ENCODE measurements at places on chromosomes 5 and 9.
A peak's percentile ranks its signal among the peaks of the same experiment; 100 is the strongest.

DNA sequence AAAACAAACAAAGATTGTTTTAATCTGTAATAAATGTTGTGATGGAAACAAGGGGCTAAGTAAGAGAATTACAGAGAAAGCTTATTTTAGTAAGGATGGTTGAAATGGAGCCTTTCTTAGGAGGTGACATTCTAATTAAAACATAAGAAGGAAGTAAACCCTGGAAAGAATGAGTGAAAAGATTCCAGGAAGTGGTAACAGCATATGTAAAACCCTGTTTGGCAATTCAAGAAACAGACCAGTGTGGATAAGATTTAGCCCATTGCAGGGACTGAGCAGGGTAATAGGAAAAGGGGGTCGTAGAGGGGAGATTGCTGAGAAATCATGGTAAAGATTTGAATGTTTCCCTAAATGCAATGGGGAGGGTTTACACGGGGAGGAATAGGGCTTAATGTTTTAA is 21.6 kb upstream of the PIP5K1B start:
- DNase-seq, result no peak

DNA sequence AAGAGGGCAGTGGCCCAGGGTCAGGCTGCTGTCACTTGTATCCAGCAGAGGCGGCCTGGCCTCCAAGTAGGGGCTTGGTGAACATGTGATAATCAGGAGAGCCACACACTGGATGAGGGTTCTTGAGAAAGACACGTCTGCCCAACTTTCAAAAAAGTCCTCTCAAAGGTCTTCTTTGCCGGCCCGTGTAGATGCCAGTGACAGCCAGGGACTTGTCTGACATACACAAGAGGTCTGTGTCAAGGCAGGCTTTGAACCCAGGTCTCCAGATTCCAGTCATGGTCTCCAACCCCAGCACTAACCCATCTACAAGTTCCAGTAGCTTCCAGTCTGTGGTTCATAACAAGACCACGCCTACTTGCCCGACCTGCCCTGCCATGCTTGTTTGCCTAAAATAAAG is 7.9 kb upstream of the AMBP start:
- no peak for DNase-seq

DNA sequence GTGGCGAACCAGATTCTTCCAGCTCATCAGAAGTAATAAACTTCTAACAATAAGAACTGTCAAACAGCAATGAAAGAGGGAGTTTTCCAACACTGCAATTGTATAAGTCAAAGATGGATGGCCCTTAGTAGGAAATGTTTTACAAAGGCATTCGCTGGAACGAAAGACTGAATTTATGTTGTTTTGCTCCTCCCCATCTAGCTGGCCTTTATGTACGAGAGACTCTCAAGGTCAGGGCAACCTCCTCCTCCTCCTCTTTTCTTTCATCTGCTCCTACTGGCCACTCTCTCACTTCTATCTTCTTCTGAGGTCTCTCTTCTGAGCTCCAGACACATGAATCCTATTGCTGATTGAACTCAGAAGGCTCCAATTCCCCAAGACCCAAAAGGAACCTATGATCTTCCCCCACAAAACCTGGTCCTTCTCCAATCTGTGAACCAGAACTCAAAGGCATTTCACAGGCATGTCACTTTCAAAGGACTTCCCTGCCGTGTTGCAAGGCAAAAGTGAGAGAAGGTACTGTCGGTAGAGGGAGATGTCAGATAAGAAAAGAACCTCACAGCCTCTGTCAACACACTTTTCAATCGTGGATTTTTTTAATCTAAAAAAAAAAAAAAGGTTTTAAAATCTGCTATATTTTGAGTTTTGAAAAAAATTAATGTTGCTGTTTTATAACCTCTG is 28.5 kb upstream of the PUM3 start:
- DNase-seq, result no peak

DNA sequence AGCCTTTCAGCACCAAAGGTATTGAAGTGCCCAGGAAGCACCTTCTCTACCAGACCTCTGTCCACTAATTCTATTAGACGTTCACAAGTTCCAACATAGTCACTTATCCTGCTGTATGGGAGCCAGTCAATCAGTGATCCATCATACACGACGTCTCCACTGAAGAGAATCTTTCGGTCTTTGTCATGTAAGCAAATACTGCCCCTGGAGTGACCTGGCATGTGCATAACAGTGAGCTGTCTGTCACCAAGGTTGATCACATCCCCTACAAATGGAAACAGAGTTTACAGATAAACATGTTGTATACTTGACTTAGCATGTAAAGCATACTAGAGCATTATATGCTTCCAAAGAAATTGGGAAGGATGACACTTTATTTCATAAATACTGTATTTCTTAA is 13.3 kb downstream of the MBLAC2 start:
- DNase-seq, result no peak

GRCh38 chr5:55385846-55386245 is 78.1 kb downstream of the MTREX start:
- DNase-seq, result no peak

DNA sequence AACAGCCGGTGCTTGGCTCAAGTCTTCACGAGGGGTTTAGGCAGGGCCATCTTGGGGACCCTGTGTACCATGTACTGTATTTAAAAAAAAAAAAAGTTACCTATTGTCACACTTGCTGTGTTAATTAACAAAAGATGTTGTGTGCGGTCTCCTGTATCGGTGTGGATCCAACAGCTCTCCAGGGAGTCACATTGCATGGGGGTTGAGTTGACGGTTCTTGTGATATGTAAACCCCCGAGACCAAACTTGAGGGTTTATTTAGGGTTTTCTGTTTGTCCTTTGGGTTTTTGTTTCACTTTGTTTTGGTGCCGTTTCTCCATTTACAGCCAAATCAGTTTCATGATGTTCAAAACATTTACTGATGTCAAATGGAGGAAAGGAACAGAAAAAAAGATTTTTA is 22.2 kb downstream of the AMBP start:
- DNase-seq, result no peak

DNA sequence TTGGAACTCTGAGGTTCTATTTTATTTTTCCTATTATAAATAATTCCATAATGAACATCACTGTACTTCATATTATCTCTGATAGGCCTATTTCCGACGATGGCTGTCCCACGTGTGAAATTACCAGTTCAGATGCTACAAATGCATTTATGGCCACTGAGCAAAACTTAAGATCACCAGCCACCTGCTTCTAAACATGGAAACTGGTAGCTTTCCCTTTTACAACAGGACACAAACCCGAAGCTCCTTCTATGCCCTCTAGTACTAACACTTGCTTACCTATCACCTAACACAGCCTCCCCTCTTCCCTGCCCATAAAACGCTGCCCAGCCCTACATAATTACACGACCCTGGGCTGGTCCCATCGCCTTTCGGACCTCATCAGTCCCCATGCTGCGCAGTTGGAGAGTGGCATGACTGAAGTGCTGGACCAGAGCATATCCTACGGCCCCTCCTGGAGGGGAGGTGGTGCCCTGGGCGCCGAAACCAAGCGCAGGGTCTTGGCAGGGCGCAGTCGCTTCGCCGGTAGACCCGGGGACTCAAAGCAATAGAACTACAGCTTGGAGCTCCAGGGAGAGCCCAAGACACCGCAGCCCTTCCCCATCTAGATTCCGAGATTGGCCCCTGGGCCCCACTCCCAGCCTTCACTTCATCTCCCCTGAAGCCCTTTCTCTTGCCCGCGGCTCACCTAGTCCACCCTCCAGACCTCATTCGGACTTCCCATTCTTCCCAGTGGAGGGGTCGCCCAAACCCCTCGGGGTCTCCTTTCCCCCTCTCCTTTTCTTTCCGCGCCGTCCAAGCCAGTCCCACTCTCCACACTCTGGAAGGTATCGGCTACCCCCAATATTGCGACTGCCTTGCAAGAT is 1.0 kb upstream of the SAP30L start:
- DNase-seq, result no peak

DNA sequence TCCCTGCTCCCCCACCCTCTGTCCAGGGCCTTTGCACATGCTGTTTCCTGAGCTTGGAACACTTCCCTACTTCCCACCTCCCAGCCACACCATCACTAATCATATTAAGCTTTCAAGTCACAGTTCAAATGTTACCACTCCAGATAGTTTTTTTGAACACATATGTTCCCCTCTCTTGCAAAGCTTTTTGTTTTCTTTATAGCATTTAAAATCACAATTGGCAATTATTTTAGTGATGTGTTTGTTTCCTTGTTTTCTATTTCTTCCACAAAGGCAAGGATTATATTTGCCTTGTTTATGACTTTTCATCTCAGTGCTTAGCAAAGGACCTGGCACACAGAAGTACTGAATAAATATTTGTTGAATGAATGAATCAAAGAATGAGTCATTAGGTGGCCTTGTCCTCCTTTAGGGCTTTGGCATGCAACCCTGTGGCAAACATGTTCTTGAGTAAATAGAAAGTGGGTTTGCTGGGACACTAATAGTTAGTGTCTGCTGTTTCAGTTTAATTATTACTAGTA is 386.8 kb downstream of the FGF10 start:
- no peak for DNase-seq

- DNase-seq, result no peak
Measured at GRCh38 chr9:81417941-81418340, 271.4 kb downstream of the TLE1 start.

GRCh38 chr5:169554251-169554650 is 29.3 kb upstream of the SPDL1 start:
- no peak for DNase-seq

DNA sequence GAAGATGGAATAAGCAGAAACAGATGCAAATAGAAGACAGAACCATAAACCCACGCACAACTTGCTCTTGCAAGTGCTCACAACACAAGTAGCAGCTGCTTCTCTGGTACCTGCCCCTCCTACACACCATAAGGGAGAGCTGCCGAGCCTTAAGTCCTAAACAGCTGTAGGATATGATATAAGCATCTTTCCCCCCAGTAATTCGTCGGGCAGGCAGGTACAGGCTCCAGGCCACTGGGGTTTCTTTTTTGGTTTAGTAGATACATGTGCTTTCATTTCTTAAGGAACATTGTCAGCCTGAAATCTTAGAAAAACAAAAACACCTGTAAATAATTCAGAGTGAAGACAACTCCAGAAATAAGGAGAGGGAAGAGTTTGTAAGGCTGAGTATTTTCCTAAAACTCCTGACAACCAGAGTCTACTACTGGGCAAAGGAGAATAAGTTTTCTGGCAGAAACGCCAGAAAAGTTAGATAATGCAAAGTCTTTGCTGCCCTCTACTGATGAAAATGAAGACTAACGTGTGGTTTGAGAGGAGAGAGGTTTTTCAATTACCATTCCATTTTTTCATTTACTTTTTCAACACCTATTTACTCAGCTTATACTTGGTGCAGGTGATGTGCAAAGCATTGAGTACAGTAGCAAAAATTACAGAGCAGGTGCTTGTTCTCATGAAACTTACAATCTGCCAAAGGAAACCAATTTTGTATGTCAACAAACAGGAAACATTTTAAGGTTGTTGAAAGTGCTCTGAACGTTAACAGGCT is 20.1 kb upstream of the TCERG1 start:
- DNase-seq, result peak; percentile 53

DNA sequence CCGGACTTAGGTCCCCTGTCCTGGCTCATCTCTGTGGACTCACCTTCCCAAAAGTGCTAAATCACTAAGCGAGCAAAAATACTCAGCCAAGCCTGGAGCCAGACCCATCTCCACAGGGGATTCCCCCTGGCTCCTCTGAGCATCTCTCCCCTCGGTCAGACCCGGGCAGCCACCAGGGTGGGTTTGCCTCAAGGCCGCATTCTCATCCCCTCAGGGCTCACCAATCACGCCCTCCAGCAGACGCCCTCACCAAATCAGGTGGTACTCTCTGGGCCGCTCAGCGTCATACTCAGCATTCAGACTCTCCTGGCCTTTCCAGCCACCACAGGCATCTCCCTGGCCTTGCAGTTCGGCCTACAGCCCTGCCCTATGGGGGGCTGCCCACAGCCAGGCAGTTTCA is 49.7 kb downstream of the C5orf15 start:
- DNase-seq, result no peak

- DNase-seq, result no peak
Measured at GRCh38 chr9:137674976-137675320, 56.1 kb downstream of the EHMT1 start.

DNA sequence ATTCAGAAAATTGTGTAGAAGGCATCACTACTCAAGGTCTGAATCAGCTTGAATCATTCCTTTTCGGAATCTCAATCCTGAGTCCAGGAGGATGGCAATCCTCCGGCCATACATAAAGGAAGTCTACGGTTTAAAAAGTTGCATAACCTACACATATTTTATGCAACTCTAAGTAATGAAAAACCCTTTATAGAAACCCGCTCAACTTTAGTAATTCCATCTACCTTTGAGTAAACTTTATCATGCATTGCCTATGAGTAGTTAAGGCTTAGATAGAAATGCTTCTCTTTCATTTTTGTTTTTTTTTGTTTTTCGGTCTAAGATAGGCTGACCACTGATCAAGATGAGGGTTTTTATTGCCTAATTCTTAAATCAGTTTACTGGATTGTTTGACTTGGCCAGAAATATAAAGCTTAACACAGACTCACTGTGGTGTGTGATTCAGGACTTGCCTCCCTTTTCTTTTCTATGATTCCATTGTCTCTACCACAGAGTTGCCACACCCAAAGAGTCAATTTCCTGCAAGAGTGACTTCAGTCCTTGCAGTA is 85.0 kb downstream of the LURAP1L start:
- no peak for DNase-seq

DNA sequence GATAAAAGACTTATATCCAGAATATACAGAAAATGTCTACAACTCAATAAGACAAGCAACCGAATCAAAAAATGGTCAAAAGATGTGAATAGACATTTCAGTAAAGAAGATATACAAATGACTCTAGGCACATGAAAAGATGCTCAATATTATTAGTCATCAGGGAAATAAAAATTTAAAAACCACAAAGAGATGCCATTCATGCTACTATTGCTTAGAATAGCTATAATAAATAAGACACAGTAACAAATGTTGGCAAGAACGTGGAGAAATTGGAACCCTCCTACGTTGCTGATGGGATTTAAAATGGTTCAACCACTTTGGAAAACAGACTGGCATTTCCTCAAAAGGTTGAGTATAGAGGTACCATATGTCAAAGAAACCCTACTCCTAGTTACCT is 39.8 kb downstream of the POLK start:
- DNase-seq, result no peak

- no peak for DNase-seq
Measured at GRCh38 chr5:158907856-158908255, 191.9 kb downstream of the EBF1 start.

DNA sequence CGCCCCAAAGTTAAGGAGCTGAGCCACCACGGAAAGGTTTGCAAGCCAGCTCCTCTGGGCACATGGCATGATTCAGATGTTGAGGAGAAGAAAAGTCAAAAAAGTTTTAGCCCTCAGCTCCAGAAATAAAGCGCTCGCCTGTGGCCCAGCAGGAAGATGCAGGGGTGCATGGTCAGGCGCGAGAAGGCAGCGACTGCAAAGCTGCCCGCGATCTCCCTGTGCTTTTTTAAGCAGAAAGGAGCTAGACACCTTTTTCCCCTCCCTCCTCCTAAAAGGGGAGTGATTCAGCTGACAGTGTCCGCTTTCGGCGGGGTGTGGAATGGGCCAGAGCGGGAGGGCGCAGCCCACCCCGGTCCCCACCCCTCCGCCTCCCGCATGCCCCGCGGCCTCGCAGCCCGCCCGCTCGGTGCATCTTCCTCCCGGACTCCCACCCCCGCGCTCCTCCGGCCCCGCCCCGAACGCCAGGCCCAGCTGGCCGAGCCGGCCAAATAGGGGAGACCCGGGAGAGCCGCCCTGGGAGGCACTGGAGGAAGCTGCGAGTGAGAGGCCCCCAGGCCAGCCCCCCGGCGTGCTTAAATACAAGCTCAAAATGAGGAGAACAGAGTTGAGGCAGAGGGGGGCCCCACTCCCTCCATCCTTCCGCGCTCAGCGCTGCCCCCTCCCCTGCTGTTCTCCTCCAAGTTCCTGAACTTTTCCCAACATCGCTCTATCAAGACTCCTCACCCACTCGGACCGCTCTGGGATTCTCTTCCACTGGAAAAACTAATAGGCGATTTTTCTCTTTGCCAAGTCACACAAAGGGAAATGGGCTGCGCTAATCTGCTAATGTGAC is at the start of gene ADAMTS12:
ADAMTS12 (minus strand) TSS at position 203 of the 832 bp plus-strand sequence; CDS start at position 69, 134 bp downstream.
- no peak for DNase-seq

Data from NCI-H345 (cell line).